T-helper 9 cell (primary cell): ENCODE measurements at places on chromosomes 4 and X.

DNA sequence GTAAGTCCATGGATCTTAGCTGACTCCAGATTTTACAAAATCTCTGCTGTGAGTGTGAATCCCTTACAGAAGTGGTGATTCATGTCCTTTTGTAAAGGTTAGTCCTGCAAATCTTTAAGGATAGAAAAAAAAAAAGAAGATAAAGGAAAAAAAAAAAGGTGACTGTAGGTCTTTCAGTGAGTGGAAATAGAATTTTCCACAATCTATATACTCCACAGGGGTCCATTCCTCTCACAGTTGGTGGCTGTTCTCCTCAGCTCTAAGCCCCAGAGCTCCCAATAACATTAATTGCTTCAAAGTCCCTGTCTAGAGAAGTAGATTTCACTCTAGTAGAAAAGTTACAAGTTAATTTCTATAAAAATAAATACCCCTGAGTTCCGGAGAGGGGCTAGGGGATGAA, 189.1 kb downstream of the NDST4 start:
- DNase-seq: no peak

- DNase-seq: no peak
Observed at GRCh38 chr4:96406742-96407141, 566.8 kb downstream of the PDHA2 start.

GRCh38 chr4:75658876-75659275, 14.3 kb downstream of the G3BP2 start:
- no peak for DNase-seq

DNA sequence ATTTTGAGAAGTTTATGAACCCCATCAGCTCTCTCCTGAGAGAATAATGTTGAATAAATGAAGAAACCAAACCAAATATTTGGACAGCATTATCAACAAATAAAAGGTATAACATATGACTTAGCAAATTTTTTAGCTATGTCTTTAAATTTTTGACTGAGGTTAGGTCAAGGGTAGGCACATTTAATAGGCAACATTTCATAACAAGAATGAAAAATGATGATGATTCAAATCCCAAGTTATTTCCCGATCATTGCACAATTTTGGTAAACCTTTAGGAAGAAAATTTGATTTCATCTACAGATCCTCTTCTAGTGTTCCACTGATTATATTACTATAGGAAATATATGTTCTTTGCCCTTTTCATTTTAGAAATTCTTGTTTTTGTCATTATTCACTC, 123.7 kb upstream of the TLR3 start:
- DNase-seq: no peak

- no peak for DNase-seq
Observed at GRCh38 chrX:153521034-153521433, 3.6 kb downstream of the ATP2B3 start.

DNA sequence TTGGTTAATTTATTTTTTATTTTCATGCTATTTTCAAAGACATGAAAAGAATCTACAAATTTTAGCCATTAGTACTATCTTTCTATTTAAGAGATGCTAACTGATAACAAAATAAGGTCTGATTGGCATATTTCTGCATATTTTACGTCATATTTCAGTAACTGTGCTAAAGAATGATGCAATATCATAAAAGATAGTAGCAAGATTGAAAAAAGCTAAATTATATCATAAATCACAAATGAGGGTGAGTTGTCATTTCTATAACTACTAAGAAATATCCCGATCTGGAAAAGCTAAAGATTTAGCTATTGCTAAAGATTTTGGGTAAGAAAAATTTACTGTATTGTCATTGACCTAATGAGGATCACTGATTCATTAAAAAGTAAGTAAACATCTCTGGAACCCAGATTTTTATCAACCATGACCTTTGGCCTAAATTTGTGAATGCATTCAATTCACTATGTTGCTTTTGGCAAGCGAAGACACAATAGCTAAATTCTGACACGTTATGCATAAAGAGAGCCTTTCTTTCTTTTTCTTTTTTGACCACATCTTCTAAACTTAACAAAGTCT, 103.6 kb downstream of the HPGD start:
- no peak for DNase-seq

DNA sequence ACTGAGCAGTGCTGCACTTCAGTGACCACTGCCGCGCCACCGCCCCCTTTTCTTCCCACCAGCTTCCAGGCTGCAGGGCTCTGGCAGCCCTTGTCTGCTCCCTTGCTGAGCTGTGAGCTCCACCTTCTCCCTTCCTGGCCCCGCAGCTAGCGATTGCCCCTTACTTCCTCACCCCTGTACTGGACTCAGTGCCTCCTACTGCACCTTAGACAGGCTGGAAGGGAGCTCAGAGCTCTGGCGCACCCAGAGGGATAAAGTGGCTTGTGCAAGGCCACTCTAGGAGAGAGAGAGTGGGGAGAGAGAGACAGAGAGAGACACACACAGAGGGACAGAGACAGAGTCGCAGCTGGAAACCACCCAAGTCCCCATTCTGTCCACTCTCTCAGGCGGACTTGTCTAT, 6.0 kb downstream of the RASL11B start:
- DNase-seq: no peak

- no peak for DNase-seq
Observed at GRCh38 chr4:65668201-65669089, 1.8 kb downstream of the EPHA5 start.

DNA sequence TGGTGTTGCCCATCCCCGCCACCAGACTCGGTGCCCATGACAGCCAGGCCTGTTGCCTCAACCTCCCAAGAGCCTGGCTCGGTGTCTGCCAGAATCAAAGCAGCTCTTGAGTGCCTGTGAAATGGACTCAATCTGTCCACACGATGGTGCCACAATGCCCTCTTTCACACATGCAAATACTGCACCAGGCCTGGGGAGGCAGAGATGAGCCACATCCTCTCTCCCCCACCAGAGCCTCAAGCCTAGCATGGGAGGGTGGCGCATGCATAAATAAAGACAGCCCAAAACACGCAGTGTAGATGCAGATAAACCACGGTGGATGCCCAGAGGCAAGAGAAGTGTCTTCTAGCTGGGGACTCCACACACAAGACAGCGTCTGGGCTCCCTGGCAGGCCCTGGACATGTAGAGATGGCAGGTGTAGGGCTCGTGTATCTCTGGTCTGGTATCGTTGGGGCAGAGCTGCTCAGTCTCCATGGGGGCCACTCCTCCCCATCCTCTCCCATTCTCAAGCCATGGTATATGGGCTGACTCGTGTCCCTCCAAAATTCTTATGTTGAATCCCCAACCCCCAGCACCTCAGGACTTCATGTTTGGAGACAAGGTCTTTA, 65.6 kb downstream of the JAKMIP1 start:
- peak; percentile 14 for DNase-seq

GRCh38 chr4:168453146-168453545, 27.1 kb downstream of the DDX60L start:
- DNase-seq: no peak

DNA sequence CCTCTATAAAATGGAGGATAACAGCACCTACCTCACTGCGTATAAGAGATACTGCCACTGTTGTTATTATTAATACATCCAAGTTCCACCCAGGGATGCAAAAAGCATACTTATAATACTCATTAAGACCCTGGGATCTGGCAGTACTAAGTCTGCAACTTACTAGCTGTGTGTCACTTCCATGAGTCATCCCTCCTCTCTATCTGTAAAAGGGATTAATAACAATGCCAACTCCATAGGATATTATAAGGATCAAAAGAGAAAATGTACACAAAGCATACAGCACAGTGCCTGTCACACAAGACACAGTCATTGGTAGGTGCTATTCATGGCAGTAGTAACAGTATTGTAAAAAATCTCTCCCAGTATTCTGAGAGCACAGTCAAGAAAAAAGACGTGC, 216.7 kb downstream of the HS6ST2 start:
- no peak for DNase-seq

GRCh38 chr4:82975792-82976191, 34.8 kb downstream of the LIN54 start:
- no peak for DNase-seq
